ENCODE measurements at places on chromosomes 5 and 9. TPM values are rescaled to one million over a fixed set of nuclear protein-coding genes. Genes with fewer than 3 reads are reported as not detected.

The CAAP1 gene
- polyA plus RNA-seq = 14.4 TPM

The CDKN2B gene
- polyA plus RNA-seq = 19.9 TPM

The ITGA2 gene
- 75.4 TPM for polyA plus RNA-seq

The SOWAHA gene
- polyA plus RNA-seq = not detected

The SHC3 gene
- polyA plus RNA-seq = 0.01 TPM

DNA sequence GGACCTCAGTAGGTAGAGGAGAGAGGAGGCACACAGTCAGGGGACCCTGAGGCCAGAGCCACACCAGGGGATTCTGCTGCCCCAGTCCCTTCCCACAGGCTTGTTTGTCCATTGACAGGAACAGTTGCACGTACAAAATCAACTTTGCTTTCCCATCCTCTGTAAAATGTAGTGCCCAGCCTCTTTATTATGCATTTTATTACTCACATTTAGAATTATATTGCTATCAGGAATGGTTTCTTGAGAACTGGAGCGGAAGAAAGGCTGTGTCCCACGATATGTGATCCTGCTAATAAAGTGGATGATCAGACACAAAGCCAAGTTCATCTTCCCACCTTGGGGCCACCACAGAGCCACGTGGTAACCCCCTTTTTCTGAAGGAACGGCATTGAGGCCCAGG, 277.4 kb downstream of the FANCC start:
- DNase-seq = no peak

DNA sequence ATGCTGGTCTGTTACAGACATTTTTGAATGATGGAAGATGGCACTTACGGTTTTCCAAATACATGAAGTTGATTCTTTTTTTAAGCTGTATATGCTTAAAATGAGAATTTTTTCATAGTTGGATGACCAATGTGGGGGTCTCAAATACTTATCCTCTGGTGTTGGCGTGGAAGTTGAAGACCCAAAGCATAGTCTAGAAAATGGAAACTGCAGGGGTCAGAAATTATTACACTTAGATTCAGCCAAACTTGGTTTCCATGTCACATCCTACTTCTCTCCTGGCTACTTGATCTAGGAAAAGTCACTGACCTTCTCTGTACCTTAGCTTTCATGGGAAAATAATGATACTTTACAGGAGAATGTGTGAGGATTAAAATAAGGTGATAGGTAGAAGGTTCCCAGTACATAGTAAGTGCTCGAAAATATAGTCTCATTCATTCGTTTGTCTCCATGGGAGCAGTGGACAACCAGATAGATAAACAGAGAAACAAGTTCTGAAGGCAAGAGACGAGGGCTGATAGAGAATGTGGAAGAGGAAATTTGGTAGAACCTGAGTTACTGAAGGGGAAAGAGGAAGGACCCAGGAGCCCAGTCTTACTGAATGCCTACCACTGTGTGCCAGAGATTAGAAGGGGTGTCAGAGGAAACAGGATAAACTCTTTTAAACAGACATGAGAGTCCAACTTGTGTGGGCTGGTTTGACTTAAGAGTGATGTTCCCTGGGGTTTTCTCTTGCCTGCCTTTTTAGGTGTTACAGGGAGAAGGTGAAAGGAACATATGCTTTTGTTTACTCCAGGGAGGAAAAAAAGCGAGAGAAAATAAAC, 560.3 kb upstream of the KLF4 start:
- DNase-seq = no peak

- DNase-seq = no peak
Observed at GRCh38 chr5:13029211-13029610, 915.3 kb downstream of the DNAH5 start.

GRCh38 chr5:108451269-108451668, 69.4 kb upstream of the FBXL17 start:
- no peak for DNase-seq

DNA sequence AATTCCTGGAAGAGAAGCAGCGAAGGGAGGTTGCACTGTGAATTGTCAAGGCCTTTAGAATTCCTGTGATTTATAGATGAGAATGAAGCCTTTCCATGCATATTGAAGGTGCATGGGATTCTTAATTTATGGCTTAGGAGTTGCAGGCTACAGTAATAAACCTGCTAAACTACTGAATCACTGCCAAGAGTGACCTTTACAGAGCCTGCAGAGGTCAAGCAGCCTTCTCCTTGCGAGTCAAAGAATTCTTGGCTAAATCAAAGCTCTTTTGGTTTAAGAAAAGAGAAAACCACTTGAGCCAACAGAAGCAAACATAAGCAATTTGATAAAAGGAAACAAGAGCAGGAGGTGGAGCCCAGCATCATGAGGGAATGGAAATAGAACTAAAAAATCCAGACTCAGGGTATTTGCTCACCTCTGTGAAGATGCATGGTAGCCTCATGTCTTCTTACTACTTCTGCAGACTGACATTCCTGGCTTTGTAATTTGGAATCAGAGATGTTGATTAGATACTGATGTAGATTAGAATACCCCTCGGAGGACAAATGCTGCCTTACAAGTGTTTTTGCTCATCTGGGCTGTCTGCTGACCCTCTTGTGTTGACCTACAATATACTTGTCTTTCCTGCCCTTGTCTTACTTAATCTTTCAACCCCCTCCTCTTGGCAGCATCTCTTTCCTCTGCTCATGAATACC, 90.3 kb upstream of the IFNK start:
- DNase-seq = no peak

DNA sequence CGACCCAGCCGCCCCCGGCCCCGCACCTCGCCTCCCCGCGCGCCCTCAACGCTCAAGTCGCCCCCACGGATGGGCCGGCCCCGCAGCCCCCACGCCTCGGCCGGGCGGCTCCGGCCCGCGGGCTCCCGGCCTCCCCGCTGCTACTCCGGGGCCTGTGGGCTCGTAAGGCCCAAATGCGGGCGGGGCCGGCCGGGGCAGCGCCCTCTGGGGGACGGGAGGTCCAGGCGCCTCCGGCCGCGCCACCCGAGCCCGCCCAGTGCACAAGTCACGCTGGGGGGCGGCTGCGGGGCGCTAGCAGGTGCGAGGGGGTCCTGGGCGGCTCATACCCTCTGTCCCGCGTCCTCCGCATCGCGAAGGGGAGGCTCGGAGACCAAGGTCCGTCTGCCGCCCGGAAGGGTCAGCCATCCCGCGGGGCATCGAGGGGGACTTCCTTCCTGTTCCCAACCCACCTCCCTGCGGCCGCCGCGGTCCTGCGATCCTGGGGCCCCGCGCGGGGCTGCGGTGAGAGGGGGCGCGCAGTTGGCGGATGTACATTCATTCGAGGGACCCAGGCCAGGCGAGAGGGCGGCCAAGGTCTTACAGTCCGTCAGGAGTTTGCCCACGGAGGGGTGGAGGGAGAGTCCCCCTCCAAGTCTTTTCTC, at the start of gene CIZ1:
CIZ1 (minus strand) TSS at position 167 of the 641 bp plus-strand sequence. CDS start 715 bp downstream, outside the sequence.
- DNase-seq = no peak

DNA sequence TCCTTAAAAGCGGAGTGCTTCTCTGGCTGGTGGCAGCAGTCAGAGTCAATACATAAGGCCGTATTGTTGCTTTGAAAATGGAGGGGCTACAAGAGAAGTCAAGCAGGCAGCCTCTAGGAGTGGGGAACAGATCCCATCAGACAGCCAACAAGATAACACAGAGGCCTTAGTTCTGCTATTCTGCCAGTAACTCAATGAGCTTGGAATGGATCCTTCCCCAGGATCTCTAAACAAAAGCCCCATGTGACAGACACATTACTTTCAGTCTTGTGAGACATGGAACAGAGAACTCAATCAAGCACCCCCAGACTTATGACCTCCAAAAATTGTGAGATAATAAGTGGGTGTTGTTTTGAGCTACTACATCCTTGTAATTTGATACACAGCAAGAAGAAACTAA, 158.6 kb downstream of the RFX3 start:
- no peak for DNase-seq

DNA sequence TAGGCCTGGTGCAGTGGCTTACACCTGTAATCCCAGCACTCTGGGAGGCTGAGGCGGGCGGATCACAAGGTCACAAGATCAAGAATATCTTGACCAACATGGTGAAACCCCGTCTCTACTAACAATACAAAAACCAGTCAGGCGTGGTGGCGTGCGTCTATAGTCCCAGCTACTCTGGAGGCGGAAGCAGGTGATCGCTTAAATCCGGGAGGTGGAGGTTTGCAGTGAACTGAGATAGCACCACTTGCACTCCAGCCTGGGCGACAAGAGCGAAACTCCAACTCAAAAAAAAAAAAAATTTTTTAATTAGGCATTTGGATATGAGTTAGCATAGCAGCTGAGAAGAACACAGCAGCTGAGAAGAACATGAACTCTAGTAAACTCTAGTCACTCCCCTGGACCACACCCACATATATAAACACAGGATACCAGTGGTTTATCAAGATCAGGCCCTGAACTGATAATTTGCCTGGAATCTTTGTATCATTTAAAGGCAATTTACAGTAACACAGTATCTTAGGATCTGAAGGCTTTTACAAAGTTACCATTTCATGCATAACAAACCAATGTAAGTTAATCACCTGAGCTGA, 4.6 kb upstream of the UGCG start:
- DNase-seq = no peak

DNA sequence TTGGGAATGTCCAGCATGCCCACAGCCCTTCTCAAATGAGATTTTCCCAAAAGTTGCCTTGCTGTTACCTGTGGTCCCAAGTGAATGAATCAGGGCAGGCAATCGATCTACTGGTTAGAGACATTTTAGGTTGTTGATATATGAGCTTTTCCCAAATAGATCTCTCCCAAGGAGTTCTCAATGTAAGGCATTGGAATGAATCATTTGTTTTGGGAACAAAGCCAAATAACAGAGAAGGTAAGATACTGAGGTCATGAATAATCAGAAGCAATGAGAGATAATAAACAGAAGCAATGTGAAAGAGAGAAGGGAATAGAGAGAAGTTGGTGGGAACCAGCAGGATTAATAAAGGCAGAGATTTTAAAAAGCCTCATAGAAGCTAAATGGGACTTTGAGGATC, 93.6 kb upstream of the FER start:
- peak; percentile 28 for DNase-seq

GRCh38 chr9:132585954-132586829, 3.8 kb downstream of the BARHL1 start:
- no peak for DNase-seq

DNA sequence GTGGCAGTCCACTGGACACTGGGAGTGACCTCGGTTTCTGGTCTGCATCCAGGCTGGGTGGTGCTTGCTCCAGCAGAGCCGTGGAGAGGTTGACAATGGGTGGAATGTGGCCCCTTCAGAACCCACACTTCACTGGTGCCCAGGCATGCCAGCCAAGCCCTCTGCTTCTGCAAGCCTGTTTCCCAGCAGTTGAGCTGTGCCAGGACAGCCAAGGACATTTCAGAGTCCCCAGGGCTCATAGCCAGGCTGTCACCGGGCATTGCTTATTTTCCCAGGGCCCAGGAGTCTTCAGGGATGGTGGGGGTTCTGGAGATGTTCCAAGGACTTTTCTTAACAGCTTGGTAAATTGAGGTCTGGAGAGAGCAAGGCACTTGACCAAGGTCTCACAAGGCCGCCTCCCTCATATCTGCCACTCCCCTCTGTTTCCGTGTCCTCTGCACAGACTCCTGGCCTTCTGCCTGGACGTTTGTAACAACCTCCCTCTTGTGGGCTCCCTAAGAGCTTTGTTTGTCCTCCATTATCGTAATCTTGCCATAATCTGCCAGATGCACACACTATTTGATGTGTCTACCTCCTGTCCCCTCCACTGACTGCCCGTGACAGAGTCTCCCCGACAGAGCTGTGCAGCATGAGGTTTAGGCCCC, 3.8 kb upstream of the NDST1 start:
- DNase-seq = no peak

- DNase-seq = peak; percentile 85
Observed at GRCh38 chr5:172102913-172103626, 85.0 kb downstream of the STK10 start.

Measured in keratinocyte (primary cell).